ENCODE measurements at places on chromosomes 2 and 18.

DNA sequence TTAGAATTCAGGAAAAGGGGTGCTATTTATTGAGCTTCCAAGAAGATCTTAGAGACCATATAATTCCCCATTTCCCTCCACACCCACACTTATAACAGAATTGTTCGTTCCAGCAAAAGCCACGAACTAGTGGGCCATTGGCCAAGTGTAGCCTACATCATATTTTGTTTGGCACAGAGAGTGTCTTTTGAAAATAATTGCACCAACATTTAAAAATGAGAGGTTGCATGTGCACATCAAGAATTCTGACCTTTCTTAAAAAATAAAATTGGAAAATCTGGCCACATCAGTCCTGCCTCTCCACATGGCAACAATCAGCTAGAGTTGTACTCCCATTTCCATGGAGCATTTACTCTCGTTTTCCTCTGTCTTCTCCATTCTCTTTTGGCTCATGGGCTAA, 655.5 kb upstream of the FANCL start:
- no peak for DNase-seq

- DNase-seq = no peak
These were observed 1.1 kb downstream of the COPS9 start for GRCh38 chr2:240134956-240135520.

- DNase-seq = no peak
These were observed 63.7 kb downstream of the ZNF532 start for GRCh38 chr18:58928386-58928785.

- DNase-seq = no peak
These were observed 6.0 kb upstream of the SLC35F6 start for GRCh38 chr2:26757873-26758789.

- DNase-seq = no peak
These were observed 46.4 kb downstream of the ADI1 start for GRCh38 chr2:3472966-3473365.

DNA sequence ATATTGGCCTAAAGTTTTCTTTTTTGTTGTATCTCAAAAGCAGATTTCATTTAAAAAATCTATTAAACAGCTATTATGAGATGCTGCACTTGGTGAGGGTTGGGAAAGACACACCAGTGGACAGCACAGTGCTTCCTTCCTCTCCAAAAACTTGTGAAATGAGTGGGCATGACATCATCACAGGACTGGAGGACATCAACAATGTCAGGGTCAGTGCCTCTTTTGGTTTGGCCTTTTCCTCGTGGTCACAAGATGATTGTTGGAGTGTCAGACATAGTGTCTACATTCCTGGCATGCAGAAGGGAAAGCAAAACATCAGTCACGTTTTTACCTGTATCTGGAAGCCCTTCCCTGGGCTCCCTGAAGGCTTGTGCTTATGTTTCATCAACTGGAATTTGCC, 49.6 kb downstream of the IL1R2 start:
- DNase-seq = no peak

- DNase-seq = no peak
These were observed 4.6 kb upstream of the ST8SIA3 start for GRCh38 chr18:57347784-57348183.

DNA sequence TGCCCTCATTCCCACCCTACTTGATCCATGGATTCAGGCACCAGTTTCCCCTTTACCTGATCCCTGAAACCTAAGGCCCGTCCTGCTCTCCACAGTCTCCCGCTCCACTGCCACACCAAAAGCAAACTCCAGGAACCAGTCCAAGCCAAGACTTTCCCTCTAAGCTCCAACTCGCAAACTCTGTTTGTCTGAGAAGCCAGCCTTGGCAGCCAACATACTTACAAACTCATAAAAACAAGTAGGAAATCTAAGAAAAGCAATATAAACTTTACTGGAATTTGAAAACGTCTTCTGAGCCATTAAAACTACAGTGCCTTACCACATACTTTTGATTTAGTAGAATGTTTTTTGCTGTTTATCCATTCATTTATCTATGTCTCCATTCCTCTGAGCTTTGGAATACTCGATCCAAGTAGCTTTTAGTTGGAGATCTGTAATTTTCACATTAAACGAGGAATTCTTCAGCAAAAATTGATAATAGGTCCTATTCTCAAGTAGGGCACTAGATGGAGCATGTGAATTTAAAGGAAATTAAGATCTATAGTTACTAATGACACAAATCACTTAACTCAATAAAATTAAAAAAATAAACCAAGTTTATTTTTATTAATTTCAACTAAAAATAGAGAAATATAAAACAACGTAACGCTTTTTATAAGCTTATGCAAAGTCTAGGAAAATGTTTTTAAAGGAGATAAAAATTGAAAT, 199.7 kb downstream of the MYO3B start:
- DNase-seq = no peak

DNA sequence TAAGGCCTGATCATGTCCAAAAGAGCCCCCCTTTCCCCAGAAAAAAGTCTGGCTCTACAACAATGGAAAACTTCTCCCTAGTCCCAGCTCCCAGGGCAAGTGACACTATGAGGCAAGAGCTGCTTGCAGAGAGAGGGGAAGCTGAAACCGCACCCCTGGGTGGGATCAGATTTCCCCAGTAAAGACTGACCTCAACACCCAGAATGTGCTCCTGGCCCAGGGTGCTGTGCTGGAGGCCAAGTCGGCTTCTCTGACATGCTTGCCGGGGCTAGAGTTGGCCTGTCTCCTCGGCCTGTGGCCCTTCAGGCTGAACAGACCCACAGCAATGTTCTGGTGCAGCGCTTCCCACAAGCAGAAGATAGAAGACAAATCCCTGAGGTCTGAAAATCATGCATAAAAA, 18.4 kb upstream of the ST8SIA3 start:
- no peak for DNase-seq

DNA sequence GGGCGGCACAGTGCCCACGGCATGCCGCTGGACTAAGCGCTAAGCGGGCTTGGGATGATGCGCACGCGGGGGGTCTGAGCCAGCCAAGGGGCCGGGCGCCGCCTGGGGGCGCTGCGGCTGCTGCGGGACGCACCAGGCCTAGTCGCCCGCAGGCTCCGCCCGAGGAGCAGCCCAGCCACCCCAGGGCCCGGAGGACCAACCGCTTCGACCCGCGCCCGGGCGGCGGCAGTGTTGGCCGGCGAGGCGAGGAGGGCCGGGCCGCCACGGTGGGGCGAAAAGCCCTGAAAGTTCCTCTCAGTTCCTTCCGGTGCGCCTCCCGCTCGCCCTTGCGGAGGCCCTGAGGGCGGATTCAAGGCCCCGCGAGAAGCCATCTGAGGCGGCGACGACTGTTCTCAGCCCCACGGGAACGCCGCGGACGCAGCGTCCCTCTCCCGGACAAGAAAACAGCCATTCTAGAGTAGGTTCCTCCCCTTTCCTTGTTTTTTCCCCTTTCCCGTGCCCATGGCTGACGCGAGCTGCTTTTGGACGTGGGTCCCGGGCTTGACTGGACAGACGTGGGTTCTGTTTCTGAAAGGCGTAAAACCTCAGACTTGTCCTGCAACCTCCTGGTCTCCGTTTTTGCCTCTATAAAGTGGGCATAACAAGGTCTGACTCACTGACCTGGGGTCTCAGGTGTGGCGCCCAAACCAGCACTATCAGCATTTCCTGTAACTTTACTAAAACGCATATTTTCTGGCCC, at the start of gene ANKAR:
Gene ANKAR (plus strand): TSS at position 297 of the 739 bp plus-strand sequence. CDS start 1,821 bp downstream, outside the sequence.
- DNase-seq = peak; percentile 75

DNA sequence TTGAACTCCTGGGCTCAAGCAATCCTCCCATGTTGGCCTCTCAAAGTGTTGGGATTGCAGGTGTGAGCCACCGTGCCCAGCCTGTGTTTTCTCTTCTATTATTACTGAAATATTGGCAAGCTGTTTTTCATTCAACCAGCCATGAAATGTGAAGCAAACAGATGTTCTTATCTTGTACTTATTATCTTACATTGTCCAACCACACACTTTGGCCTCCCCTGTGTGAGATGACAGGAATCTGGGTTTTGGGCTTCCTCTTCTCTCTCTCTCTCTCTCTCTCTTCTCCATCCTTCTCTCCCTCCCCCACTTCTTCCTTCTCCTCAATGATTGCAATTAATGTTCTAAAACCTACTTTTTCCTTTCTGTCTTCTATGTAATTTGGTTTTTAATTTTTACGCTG, 33.1 kb downstream of the RAMP1 start:
- no peak for DNase-seq

DNA sequence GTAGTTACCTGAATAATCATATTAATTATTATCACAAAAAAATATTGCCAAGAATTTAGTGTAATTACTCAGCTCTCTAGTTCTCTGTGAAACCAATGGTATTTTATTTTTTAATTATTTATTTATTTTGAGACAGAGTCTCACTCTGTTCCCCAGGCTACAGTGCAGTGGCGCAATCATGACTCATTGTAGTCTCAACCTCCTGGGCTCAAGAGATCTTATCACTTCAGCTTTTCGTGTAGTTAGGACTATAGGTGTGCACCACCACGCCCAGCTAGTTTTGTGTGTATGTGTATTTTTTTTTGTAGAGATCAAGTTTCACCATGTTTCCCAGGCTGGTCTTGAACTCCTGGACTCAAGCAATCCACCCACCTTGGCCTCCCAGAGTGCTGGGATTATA, 440.4 kb upstream of the CDH20 start:
- DNase-seq = no peak

DNA sequence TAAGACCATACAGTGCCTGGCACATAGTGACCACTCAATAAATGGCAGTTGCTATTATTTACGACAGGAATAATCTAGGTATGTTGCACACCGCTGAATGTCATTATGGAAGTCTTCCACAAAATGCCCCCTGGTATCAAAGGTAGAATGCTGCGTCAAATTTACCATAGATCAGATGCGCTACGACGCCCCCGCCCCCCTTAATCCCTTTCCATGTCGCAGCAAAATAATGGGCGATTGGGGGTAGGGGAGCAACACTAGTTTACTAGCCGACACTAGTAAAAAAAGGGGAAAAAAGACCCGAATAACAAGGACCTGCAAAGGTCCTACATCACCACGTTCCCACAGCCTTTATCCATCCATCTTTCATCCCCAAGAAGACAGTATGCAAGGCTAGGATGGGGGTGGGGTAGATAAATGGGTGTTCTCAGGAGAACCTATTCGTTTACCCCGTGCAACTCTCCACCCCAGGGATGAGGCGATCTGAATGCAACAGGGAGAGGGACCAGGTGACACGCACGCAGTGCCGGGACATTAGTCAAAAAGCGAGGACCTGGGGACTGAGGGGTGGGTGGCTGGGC, 455 bp downstream of the PREPL start:
- no peak for DNase-seq

- DNase-seq = no peak
These were observed 167.1 kb downstream of the PRKCE start for GRCh38 chr2:45818591-45818990.

DNA sequence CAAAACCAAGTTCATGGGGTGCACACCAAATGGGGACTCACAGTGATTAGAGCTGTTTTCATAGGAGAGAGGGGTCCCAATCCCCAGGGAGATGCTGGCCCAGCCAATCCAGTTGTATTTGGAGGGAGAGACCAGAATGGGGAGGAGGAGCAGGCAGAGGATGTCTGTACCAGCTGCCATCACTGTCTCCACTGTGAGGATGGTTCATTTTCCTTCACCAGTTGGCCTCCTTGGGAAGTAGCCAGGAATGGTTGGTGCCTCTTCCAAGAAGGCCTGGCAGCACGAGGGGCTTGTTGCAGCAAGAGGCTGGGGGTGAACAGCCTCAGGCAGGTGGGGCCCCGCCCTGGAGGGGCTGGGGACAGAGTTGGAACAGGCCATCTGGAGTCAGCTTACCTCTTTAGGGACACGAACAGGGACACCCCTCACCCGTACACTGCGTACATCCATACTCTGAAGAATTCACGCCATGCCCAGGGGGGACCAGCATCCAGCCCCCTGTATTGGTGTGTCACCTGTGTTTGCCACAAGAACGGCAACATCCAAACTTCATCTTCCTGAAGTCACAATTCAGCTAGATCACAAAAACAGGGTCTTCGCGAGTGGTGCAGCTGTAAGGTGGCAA, 161.7 kb upstream of the ZNF236 start:
- no peak for DNase-seq

GRCh38 chr2:114083717-114084387, 194.0 kb downstream of the ACTR3 start:
- DNase-seq = no peak

DNA sequence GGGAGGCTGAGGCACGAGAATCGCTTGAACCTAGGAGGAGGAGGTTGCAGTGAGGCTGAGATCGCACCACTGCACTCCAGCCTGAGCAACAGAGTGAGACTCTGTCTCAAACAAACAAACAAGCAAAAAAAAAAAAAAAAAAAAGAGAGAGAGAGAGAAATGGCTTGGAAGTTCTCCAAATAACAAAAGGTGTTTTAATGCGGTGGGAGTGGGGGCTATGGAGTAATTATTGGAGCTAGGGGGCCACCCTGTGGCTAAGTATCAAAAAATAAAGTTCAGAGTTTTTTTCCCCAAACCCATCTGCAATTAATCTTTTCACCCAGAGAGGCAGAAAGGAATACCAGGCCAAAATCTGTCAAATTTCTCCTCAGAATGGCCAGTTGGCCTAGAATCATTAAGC, 23.0 kb upstream of the CEP68 start:
- DNase-seq = no peak

DNA sequence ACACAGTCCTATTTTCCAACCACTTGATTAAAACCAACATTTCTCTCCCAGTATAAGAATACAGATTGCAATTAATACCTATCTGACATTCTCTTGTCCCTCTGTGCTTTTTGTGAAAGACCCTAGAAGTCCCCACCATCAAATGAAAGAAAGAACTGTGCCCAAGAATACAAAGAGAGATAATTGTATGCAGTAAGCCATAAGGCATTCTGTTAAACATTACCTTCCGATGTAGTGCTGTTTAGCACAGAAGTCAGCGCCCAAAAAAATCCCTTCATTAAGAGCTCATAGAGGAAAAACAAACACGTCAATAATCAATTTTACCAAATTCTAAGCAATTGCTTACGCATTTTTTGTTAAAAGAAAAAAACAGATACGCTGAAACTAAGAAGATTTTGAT, 41.1 kb downstream of the ZNF516 start:
- no peak for DNase-seq

GRCh38 chr2:195575879-195576401, 81.1 kb upstream of the SLC39A10 start:
- no peak for DNase-seq

DNA sequence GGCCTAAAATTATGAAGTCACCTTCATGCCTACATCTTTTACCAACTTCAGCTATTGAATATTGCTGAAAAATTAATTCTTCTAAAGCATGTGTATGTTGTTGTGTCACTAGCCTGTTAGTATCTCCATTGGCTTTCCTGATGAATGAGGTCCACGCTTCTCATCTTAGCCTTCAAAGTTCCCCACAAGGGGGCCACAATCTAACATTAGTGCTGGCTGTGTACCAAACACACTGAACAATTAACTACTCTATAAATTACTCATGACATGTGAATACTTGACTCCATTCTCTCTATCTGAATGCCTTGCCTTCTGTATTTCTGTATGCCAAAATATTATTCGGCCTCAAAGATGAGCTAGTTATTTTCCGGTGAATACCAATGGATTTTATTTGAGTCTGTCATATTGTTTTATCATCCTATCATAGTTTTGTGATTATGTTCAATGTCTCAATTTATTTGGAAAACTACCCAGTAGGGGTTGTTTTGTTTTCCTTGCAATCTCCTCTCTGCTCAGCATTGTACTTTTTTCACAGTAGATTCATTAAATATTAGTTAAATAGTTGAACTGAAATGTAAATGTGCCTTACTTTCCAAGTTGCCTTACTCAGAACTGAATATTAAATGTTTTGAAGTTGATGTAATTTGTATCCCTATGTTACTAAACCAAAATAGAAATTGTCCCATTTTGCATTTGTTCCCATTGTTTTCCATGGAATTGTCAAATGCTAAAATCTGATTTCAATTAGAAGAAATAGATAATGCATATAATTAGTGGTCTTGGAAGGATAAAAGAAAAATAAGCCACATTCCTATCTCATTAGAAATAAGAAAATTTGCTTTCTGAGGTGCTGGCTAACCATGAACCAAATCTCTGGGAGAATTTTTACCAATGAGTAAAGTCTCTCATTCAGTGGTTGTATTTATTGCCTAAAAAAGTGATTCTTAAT, 208.4 kb upstream of the COL3A1 start:
- DNase-seq = no peak
